ENCODE measurements at places on chromosomes 7 and 10. TPM values are rescaled to one million over a fixed set of nuclear protein-coding genes. Genes with fewer than 3 reads are reported as not detected.

The C10orf67 gene
- total RNA-seq, result not detected

The PHYHIPL gene
- not detected for total RNA-seq

The CH25H gene
- total RNA-seq, result not detected

The VWA2 gene
- total RNA-seq, result not detected

The PDZD7 gene
- total RNA-seq, result 0.27 TPM

The WIPF3 gene
- not detected for total RNA-seq

The ADAMTS14 gene
- 2.0 TPM for total RNA-seq
